ENCODE measurements at places on chromosomes 13 and 19. TPM values are rescaled to one million over a fixed set of nuclear protein-coding genes. Genes with fewer than 3 reads are reported as not detected.

- no peak for DNase-seq
Observed at GRCh38 chr13:111242585-111242984, 77.9 kb upstream of the TEX29 start.

DNA sequence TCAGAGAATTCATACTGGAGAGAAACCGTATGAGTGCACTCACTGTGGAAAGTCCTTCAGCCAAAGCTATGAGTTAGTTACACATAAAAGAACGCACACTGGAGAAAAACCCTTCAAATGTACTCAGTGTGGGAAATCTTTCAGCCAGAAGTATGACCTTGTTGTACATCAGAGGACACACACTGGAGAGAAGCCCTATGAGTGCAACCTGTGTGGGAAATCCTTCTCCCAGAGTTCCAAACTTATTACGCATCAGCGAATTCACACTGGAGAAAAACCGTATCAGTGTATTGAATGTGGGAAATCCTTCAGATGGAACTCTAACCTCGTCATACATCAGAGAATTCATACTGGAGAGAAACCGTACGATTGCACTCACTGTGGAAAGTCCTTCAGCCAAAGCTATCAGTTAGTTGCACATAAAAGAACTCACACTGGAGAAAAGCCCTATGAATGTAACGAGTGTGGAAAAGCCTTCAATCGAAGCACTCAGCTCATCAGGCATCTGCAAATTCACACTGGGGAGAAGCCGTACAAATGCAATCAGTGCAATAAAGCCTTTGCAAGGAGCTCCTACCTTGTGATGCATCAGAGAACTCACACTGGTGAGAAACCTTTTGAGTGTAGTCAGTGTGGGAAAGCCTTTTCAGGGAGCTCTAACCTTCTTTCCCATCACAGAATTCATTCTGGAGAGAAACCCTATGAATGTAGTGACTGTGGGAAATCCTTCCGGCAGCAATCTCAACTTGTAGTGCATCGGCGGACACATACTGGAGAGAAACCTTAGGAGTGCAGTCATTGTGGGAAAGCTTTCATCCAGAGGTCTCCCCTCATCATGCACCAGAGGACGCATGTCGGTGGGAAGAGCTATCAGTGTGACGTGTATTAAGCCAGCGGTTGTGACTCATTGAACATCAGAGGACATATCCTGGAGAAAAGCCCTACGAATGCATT, 16.5 kb upstream of the ZNF8 start:
- no peak for DNase-seq

TTC9B gene
- total RNA-seq = 0.37 TPM

KIR3DL3 gene
- total RNA-seq = not detected
